Lower lobe of right lung (tissue), 2 donors: ENCODE measurements at places on chromosomes 2 and 18.

GRCh38 chr2:111159641-111160040 is 38.9 kb downstream of the BCL2L11 start:
- DNase-seq: no peak

DNA sequence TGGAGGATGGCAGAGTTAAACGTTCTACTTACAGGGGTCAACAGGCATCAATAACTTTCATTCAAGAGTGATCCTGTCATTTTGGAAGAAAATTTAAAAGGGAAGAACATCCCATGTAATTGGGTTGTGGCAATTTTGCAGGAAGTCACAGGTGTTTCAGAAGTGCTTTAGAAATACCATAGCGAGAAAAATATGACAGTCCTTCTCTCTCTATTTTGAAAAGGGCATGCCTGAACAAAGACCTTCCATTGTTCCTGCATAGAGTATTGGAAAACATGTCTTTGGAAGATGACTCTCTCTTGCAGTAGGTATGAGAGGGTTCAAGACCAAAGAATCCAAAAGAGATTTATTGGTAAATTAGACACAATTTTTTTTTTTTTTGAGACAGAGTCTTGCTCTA is 81.8 kb upstream of the SERTAD2 start:
- no peak for DNase-seq

DNA sequence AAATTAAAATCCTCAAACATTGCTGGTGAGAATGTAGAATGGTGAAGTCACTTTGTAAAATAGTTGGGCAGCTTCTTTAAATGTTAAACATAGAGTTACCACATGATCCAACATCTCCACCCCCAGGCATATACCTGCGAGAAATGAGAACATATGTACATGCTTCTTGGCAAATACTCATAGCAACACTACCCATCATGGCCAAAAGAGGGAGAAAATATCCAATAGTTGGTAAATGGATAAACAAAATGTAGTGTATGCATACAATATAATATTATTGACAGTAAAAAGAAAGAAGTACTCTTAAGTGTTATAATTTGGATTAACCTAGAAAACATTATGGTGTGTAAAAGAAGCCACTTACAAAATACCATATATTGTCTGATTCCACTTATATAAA is 185.9 kb downstream of the CDH7 start:
- no peak for DNase-seq

- no peak for DNase-seq
Measured at GRCh38 chr2:63614448-63614968, 25.7 kb downstream of the MDH1 start.

GRCh38 chr2:88239781-88240180 is 69.6 kb downstream of the THNSL2 start:
- no peak for DNase-seq

GRCh38 chr2:64311948-64312621 is 141.9 kb upstream of the LGALSL start:
- peak; percentile 85 for DNase-seq

GRCh38 chr2:10501451-10501961 is 53.4 kb upstream of the ODC1 start:
- DNase-seq: no peak

DNA sequence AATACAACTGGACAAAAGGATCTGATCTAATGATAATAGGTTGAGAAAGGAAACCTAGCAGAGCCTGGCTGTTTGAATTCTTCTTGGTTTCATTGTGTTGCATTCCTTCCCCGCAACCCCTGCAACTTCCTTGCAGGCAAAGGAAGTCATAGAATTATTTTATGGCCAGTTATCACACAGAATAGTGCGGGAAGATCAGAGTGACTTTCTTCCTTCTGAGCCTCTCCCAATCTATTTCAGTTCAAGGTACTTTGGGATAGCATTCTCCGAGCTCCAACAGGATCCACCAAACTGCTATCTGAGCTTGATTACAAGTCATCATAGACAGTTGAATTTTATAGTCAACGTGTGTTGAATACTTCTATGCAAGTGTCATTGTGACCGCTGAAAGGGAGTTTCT is 441.1 kb downstream of the DCC start:
- DNase-seq: no peak

GRCh38 chr18:37854396-37854795 is 288.8 kb upstream of the CELF4 start:
- no peak for DNase-seq

DNA sequence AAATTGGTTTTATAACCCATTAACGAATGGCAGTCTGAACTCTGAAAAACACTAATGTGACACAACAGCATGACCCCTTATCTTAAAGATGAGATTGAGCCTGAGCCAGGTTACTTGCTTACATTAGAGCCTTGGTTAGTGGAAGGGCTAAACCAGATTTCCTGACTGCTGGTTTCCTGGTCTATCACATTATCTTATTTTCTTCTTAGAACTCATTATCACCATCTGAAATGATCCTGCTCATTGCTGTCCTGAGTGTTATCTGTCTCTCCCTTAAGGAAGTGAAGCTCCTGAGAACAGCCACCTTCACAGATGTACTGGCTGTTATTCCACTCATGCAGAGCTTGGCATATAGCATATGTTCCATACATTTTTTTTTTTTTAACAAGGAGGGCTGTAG is 9.0 kb upstream of the NRP2 start:
- DNase-seq: no peak

DNA sequence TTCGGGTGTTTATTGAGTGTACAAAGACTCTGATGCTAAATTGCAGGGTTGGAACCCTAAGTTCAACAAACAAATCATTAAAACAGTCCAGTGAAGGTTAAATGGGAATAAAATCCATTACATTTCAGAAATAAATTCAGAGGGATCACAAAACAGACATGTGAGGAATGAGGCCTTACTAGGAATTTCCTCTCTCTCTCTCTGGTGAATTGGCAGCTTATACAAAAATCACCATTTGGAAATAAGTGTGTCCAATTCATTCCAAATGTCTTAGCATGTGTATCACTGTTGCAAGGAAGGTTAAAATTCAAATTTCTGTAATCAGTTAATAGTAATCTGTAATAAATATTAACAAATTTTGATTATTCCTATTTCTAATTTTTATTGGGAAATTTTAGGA is 228.6 kb upstream of the PXDN start:
- no peak for DNase-seq

DNA sequence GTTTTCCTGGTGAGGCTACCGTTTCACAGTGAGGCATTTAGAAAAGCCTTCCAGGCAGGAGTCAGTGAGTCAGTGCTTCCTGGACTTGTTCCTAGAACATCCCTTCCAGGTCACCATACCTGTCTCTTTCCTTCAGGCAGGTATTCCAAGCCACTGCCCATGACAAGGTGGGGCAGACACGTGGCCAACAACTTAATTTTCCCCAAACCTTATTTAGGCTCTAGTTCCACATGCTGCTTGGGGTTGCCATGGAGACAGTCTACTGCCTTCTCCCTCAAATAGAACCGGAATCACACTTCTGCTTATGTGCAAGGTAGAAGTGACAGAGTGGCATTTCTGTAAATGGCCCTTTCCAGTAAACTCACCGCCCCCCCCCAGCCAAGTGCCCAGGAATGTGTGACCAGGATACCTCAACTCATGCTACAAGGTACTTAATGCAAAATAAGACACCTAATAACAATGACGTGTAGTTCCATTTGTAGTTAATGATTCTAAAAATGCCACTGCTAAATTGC is 258.3 kb downstream of the PRKCE start:
- DNase-seq: peak; percentile 75

- DNase-seq: no peak
Measured at GRCh38 chr2:152513681-152514080, 178.7 kb downstream of the FMNL2 start.

GRCh38 chr2:95062242-95063085 is 37.0 kb downstream of the MAL start:
- no peak for DNase-seq

GRCh38 chr18:56575819-56576663 is 62.4 kb downstream of the TXNL1 start:
- no peak for DNase-seq

GRCh38 chr2:65782186-65782585 is 349.8 kb upstream of the SPRED2 start:
- no peak for DNase-seq

- no peak for DNase-seq
Measured at GRCh38 chr18:12296087-12296403, 12.0 kb upstream of the TUBB6 start.

- no peak for DNase-seq
Measured at GRCh38 chr2:170669909-170670308, 45.2 kb upstream of the SP5 start.

- DNase-seq: no peak
Measured at GRCh38 chr2:69495008-69495407, 57.8 kb upstream of the NFU1 start.

DNA sequence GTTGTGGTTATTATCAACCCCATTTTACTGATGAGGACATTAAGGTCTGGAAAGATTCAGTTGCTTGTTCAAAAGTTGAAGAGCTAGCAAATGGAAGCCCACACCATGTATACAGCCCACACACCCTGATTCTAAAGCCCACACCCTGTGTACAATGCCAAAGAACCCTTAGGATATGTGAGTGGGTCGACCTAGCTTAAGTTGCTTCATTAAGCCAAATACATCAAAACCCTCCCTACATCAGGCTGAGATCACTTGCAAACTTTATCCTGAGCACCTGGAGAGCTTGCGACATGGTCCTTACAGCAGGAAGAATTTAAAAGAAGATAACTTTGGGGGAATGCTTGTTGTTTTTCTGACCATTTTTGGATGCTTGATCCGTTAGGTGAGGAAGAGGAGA is 435 bp upstream of the ARHGAP25 start:
- DNase-seq: no peak

- DNase-seq: no peak
Measured at GRCh38 chr2:148560496-148560895, 84.1 kb upstream of the EPC2 start.

GRCh38 chr18:45156946-45157345 is 458.3 kb upstream of the SLC14A2 start:
- no peak for DNase-seq

- DNase-seq: no peak
Measured at GRCh38 chr2:216405588-216405987, 6.7 kb upstream of the SMARCAL1 start.

GRCh38 chr2:105243961-105244360 is 2.4 kb downstream of the GPR45 start:
- no peak for DNase-seq

- DNase-seq: no peak
Measured at GRCh38 chr2:168355121-168355520, 101.0 kb upstream of the CERS6 start.

- DNase-seq: no peak
Measured at GRCh38 chr2:173802518-173802917, 162.7 kb downstream of the SP3 start.

DNA sequence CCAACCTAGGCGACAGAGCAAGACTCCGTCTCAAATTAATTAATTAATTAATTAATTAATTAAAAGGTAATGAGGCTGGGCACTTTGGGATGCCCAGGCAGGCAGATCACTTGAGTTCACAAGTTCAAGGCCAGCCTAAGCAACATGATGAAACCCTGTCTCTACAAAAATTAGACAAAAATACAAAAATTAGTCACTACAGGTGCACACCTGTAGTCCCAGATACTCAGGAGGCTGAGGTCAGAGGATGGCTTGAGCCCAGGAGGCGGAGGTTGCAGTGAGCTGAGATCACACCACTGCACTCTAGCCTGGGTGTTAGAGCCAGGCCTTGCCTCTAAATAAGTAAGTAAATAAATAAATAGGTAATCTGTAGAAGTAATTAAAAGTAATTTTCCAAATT is 6.8 kb downstream of the SF3B1 start:
- no peak for DNase-seq

DNA sequence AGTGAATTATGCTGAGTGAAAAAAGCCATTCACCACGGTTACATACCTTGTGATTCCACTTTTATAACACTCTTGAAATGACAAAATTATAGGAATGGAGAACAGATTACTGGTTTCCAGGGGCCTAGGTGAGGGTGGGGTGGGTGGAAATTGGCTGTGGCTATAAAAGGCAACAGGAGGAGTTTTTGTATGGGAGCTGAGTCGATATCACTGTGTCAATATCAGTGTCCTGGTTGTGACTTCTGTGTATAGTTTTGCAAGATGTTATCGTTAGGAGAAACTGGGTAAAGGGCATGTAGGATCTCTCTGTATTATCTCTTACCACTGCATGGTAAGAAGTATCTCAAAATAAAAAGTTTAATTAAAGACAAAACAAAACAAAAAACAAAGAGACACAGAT is 84.3 kb downstream of the EDAR start:
- DNase-seq: no peak

DNA sequence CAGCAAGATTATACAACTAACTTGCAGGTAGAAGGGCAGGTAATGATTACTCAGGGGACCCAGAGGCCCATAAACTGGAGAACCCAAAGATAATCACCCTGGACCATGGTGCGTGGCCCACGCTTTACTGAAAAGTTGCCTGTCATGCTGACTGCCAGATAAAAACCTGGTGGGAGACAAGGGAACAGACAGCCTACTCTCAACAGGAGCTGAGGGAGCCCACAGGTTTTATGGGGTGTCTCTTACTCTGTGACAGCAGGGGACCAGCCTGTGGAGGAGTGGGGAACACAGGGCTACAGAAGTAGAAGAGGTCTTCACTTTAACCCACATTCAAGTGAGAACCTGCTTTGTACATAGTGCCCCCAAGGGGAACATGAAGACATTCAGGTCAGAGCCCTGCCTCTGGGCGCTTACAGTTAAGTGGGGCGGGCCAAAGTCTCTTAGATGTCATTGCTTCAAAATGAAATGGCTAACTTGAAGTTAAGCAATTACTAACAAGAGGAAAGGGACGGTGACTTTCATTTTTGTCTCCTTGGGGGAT is 60.4 kb downstream of the DHRS9 start:
- no peak for DNase-seq

DNA sequence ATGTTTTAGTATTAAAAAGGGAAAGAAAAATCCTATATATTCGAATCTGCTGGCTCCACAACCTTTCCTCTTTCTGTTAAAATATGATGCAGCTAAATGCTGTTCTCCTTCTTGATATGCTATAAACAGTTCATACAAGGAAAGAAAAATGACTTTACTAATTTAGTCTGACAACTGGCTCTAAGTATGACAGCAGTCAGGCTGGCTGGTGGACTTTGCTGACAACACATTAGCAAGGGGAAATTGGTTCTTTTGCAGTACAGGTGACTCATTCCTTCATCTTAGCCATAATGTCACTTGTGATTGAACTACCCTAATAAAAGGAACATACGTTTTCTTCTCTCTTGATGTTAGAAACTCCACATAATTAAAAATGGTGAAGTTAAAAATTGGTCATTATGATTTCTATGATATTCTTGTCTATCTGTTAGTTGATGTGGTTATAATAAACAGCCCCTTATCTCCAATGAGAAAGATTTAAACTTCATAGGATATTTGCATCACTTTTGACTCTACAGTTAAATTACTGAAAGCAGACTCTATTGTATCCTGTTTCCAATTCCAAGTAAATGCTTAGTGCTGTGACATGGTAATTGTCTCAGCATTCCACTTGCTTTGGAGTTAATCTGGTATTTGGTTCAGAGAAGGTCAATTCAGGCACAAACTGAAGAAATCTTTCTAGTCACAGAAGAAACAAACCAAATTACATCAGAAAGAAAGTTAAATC is 315.3 kb upstream of the GULP1 start:
- no peak for DNase-seq

GRCh38 chr2:7819850-7820249 is 862.0 kb upstream of the ID2 start:
- DNase-seq: no peak
